Activated CD4-positive, alpha-beta memory T cell treated with anti-CD3 and anti-CD28 coated beads for 36 hours (primary cell): ENCODE measurements at places on chromosomes 6 and 20.

GRCh38 chr6:35061651-35062410 lies 79.3 kb downstream of the TCP11 start:
- no peak for DNase-seq

DNA sequence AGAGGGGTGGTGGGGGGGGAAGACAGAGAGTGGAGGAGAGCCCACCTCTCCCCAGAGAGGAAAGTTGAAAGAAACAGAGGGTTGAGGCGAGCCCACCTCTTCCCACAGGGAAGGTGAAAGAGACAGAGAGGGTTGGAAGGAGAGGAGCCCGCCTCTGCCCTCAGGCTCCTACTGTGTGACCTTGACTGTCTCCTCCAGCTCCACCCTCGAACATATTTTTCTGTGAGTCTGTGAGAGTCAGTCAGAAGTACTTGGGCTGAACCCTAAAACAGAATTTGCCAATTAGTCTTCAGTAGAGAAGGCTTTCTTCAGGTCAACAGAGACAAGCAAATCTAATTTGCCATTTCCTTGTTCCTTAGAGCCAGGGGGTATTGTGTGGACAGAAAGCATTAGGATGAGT lies 153.7 kb upstream of the SNX9 start:
- no peak for DNase-seq

- no peak for DNase-seq
Measured at GRCh38 chr6:109321752-109322151, 60.5 kb downstream of the CD164 start.

DNA sequence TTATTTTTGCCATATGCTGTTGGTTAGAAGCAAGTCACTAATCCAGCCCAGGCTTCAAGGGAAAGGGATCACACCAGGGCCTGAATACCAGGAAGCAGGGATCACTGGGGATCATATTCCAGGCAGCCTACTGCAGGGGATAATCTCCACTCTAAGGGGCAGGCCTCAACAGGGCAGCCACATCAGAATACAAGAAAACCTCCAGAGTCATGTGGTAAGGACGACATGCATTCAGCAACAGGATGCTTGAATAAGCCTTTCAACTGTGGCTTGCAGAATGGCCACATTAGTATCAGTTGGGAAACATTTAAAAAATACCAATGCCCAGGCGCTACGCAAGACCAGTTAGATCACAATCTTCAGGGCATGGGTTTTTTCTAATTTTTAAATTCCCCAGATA lies 109.1 kb downstream of the LY86 start:
- DNase-seq = no peak

DNA sequence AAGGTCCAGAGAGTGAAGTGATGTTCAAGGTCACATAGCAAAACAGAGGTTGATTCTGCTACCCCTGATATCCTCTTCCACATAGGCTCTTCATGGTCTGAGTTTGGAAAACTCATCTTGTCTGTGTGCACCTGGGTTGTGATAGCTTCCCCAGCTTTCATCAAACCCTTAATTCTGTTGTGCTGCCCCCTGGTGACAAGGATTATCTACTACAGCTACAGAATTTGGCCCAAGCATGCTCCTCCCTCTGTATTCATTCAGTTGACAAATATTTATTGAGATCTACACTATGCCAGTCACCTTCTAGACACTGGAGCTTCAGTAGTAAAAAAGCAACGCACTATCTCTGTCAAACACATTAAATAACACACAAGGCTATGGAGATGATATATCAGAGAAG lies 50.4 kb downstream of the SMPDL3A start:
- DNase-seq = peak; percentile 50

DNA sequence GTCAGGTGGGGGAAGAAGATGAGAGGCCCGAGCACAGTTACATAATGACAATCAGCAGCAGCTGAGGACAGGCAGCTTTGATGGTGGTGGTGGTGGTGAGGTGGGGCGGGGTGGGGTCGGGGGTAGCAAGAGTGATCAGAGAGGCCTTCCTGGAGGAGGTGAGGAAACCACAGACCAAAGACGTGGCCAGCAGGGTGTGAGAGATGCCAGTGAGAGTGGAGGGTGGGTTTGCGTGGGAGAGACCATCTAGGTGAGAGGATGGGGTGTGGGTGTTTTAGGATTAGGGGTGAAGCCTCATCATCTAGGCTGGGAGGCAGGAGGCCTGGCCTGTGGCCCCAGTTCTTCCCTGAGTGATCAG lies 76.0 kb upstream of the TOX2 start:
- peak; percentile 30 for DNase-seq

DNA sequence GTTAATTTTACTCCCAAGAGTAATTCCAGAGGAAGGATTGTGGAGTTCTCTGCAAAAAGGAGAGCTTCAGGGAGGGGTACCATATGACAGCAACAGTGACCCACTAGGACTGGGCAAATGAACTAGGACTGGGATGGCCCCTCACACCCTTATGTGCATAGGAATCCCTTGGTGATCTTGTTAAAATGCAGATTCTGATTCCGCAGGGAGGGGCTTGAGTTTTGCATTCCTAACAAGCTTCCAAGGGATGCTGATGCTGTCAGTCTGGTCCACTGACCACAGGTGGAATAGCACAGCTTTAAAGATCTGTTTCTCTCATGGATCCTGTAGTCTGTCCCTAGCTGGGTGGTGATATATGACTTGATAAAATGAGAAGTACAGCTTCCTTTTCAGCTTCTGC lies 6.3 kb upstream of the FOXA2 start:
- DNase-seq = no peak

DNA sequence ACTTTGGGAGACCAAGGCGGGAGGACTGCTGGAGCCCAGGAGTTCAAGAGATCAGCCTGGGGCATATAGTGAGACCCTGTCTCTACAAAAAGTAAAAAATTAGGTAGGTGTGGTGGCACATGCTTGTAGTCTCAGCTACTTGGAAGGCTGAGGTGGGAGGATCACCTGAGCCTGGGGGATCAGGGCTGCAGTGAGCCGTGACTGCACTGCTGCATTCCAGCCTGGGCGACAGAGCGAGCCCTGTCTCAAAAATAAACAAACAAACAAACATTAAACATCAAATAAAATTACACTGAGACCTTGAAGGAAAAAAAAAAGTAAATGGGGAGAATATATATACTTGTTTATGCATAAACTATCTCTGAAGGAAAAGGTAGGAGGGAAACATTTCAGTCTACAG lies 387.8 kb downstream of the ZFAND3 start:
- DNase-seq = no peak

DNA sequence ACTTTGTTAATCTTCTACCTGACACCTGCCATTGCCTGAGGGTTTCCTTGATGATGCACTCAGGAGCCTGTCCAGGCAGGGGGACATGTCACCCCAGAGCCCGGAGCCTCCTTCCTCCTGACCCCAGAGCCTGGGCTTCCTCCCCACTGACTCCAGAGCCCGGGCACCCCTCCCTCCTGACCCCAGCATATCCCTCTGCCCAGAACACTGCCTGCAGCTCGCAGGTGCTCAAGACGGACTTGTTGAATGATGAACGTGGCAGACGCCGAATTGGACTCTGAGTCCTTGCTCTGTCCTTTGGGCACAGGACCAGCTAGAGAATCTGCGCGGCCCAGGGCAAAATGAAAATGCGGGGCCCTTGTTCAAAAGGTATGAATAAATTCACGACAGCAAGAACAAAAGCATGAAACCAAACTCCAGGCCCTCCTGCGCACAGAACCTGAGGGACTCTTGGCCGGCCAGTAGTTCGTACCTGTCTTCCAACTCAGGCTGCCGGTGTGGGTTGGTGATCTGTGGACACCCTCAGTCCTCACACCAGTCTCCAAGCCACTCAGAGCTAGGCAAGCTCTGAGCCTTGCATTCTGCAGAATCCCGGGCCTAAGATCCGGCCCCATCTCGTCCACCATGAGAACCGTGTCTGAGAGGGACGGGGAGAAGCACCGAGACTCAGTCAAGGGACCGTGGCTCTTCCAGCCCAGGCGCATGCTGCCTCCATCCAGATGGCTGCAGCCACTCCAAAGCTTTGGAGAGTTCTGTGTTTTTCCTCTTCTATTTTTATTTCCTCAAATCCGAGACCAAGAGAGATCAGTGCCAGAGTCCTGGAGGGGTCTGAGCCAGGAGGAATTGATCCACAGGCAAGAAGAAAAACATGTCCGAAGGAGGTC lies 104.7 kb downstream of the BMP7 start:
- no peak for DNase-seq

DNA sequence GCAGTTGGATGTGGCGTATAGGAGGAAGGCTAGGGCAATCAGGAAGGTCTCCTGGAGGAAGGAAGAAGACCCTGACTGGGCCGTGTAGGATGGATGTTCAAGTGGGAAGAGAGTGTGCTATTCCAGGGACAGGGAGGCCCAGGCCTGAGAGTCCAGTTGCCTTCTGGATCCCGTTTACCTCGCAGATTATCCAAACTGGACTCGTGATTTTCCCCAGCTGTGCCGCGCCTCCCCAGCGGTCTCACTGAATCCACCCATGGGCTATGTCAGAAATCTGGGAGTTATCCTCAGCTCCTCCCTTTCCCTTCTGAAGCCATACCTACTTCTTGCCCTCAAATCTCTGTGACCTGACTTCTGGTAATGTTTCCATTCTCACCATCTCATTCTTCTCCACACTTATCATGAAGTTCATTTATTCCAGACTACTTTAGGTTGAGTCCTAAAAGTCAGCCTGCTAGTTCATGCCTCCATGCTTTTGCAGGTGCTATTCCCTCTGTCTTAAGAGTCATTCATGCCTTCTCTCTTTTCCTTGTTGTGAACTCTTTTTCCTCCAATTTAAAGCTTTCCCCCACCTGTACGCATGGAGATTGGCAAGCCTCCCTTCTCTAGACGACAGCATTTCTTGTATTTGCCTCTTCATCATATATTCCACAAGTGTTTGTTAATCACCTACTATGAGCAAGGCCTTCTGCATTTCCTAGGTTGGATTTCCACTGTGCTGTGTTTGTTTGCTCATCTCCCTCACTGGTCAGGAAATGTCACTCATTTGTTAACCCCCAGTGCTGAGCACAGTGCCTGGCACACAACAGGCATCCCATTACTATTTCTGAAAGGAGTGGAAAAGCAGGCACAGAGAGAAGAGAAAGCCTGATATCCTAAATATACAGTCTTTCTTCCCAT lies 2.7 kb downstream of the SDCBP2 start:
- peak; percentile 23 for DNase-seq

GRCh38 chr20:17885544-17885943 lies 83.0 kb downstream of the SNX5 start:
- no peak for DNase-seq

DNA sequence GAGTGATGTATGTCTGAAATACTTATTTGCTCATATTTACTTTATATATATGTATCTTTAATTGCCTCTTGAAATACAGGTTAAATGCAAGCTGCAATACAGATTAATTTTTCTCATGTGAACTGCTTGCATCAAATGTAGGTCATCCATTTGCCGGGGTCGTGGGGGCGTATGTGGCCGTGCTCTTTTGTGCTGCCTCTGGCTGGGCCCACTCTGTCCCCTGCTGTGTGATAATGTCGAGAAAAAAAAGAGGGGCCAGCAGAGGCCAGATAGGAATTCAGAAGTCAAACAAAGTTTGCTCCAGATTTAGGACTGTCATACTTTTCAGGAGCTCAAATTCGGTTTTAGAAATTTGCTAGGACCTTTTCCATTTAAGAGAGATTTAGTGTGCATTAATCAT lies 459.6 kb upstream of the SOX4 start:
- DNase-seq = no peak

GRCh38 chr6:98959631-98960030 lies 11.9 kb upstream of the FBXL4 start:
- DNase-seq = no peak

DNA sequence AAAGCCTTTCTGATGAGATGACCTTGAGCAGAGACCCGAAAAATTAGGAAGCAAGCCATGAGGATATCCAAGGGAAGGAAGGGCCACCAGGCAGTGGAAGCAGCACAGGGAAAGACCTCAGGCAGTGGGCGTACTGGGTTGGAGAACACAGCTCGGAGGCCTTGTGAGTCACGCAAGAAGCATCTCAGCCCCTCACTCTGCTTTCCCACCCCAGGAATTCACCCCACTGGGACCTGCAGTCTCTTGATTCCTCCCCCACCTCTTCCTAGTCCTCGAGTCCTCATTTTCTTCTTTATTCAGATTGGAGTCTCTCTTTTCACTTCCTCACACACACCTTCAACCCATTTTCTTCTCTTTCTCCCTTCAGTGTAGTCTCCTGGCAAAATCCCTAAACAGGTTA lies 27.0 kb downstream of the RPRD1B start:
- DNase-seq = no peak

DNA sequence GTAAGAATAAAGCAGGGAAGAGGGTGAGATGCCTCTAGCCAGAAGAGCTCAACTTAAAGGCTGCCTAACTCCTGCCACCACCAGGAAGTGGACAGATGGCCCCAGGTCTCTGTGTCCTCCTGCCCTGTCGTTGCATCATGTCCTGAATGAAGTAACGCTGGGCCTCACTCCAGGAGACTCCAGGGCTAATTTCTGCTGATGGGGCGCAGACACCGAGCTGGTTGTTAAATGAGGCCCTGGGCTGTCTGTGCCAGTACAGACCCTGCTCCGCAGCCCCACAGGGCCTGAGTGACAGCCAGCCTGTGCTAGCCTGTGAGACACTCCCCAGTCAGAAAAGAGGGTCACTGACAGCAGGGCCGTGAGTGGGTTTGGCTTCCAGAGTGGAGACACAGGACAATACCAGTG lies 6.5 kb downstream of the IP6K3 start:
- DNase-seq = no peak

DNA sequence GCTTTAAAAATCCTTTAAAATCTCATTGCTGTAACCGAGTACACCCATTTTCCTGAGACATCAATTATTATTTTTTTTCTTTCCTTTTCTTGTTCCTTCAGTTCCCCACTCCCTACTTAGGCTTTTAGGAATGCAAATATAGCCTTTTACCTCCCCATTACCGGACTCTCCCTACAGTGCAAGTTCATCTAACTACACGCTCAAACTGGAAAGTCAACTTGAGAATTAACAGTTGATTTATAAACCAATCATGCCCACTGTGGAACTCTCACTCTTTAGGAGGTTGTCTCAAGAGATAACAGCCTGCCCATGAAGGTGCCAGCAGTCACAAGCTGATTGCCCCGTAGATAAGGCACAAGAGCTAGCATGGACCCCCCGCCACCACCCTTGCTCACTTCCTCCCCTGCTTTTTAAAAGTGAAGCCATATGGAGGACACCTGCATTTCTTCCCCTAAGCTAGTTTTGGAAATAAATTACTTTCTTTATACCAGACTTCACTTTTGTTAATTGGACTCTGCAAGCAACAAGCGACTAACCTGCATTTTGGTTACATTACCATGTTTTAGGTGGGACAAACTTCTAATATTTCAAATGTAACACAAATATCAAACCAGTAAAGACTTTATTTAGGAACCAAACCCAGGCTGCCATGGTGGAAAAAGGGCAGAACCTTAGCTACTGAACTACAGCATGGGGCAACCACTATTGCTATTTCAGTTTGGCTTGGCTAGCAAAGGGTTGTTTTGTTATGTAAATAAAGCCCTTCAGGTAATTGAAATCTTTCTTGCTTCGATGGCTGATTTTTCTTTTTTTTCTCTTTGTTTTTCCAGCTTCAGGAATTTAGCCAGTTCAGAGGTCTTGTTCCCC lies 34.9 kb downstream of the UBD start:
- DNase-seq = no peak

- no peak for DNase-seq
Measured at GRCh38 chr6:133816171-133816570, 72.7 kb upstream of the TCF21 start.

- DNase-seq = no peak
Measured at GRCh38 chr20:11350126-11351005, 567.3 kb upstream of the BTBD3 start.

GRCh38 chr20:23870461-23870860 lies 9.1 kb downstream of the CST5 start:
- DNase-seq = no peak
